Activated CD4-positive, alpha-beta memory T cell treated with anti-CD3 and anti-CD28 coated beads for 36 hours (primary cell): ENCODE measurements at places on chromosomes 3 and 15. TPM values are rescaled to one million over a fixed set of nuclear protein-coding genes. Genes with fewer than 3 reads are reported as not detected.

SEMA7A gene
- total RNA-seq, result 68.4 TPM

PCLAF gene
- total RNA-seq, result 85.8 TPM

GPR156 gene
- not detected for total RNA-seq

SLC22A14 gene
- not detected for total RNA-seq

FBXW12 gene
- not detected for total RNA-seq

ESYT3 gene
- total RNA-seq, result 0.17 TPM

IL20RB gene
- total RNA-seq, result 0.97 TPM

LARP6 gene
- 0.17 TPM for total RNA-seq

GRCh38 chr15:100703671-100704070 lies 101.3 kb downstream of the ASB7 start:
- peaks cover 19% of the 10 kb centered on the region for H3K27me3 ChIP-seq
- no peak overlapping the region for H3K4me3 ChIP-seq
- no peaks in the 10 kb centered on the region for H3K36me3 ChIP-seq

- H3K36me3 ChIP-seq, result peaks cover 21% of the 10 kb centered on the region
- no peaks in the 10 kb centered on the region for H3K27me3 ChIP-seq
- H3K27ac ChIP-seq, result peak overlapping the region; percentile 70
Observed at GRCh38 chr3:50637945-50638344, 21.0 kb downstream of the MAPKAPK3 start.

GRCh38 chr3:30675006-30675405 lies 68.6 kb downstream of the TGFBR2 start:
- H3K4me3 ChIP-seq, result no peak overlapping the region
- DNase-seq, result no peak
- H3K27ac ChIP-seq, result peak overlapping the region; percentile 39
- peaks cover 81% of the 10 kb centered on the region for H3K36me3 ChIP-seq
- H3K4me1 ChIP-seq, result peaks cover 84% of the 10 kb centered on the region

- no peaks in the 10 kb centered on the region for H3K36me3 ChIP-seq
- H3K4me3 ChIP-seq, result no peak overlapping the region
- DNase-seq, result no peak
- no peaks in the 10 kb centered on the region for H3K4me1 ChIP-seq
- H3K27ac ChIP-seq, result no peak overlapping the region
- H3K27me3 ChIP-seq, result no peaks in the 10 kb centered on the region
Observed at GRCh38 chr15:37524601-37525000, 409.8 kb upstream of the TMCO5A start.

DNA sequence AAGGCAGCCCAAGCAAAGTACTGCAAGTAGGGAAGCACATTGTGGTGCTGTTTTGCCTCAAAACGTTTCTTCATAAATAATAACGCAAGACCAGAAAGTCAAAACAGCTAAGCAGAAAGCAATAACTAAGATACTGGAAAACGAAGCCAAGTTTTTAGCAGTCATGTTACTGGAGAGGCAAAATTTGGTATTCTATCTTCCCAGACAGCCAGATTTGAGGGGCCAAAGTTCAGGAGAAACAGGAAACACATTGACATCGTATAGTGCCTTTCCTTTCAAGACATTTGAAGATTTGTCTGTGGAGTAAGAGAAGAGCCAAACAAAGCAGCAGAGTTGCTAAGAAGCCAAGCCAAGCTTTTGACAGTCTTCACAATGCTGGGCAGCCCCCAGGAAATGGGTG lies 843.6 kb upstream of the NECTIN3 start:
- H3K27ac ChIP-seq, result no peak overlapping the region
- no peak overlapping the region for H3K4me3 ChIP-seq
- H3K27me3 ChIP-seq, result no peaks in the 10 kb centered on the region
- no peaks in the 10 kb centered on the region for H3K36me3 ChIP-seq
- no peak for DNase-seq

GRCh38 chr3:14203521-14204079 lies 25.0 kb downstream of the LSM3 start:
- H3K27ac ChIP-seq, result no peak overlapping the region
- H3K36me3 ChIP-seq, result peaks cover 8% of the 10 kb centered on the region
- H3K27me3 ChIP-seq, result no peaks in the 10 kb centered on the region
- H3K4me1 ChIP-seq, result peaks cover 2% of the 10 kb centered on the region
- no peak overlapping the region for H3K4me3 ChIP-seq

GRCh38 chr15:41967506-41968206 lies 4.7 kb downstream of the EHD4 start:
- H3K27ac ChIP-seq, result peak overlapping the region; percentile 66
- H3K4me3 ChIP-seq, result peak overlapping the region; percentile 20
- DNase-seq, result no peak
- no peaks in the 10 kb centered on the region for H3K27me3 ChIP-seq
- H3K36me3 ChIP-seq, result peaks cover 31% of the 10 kb centered on the region
- H3K4me1 ChIP-seq, result peaks cover 58% of the 10 kb centered on the region

DNA sequence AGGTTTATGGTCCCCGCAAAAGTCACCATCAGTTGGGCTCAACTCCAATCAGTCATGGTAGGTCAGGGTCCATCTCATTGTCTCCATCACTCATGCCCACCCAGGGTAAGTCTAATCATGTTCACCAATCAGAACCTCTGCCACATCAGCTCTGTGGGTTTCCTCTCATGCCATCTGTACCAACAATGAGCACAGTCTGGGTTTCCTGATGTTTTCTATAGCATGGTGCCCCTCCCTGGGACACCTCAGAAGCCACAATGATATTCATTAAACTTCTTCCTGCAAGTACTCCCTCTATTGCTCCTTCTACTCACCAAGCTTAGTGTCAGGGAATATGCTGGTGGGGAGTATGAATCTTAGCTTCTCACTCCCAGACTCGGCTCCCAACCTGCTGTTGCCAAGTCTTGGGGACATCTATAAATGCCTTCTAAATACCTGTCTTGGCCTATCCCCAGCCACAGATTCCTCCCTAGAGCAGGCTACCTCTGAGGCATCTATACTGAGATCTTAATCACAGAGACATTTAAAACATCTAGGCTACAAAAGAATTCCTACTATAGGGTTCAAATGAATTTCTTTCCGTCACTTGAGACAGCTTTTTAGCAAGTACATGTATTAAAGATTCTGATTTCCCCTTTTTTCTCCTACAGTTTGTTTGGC lies 5.0 kb upstream of the CCR2 start:
- peaks cover 10% of the 10 kb centered on the region for H3K36me3 ChIP-seq
- H3K4me1 ChIP-seq, result peaks cover 51% of the 10 kb centered on the region
- DNase-seq, result no peak

GRCh38 chr15:26525096-26525495 lies 247.8 kb downstream of the GABRB3 start:
- H3K36me3 ChIP-seq, result no peaks in the 10 kb centered on the region
- no peak for DNase-seq
- H3K4me1 ChIP-seq, result no peaks in the 10 kb centered on the region
- H3K4me3 ChIP-seq, result no peak overlapping the region

GRCh38 chr3:15728766-15729165 lies 69.0 kb downstream of the ANKRD28 start:
- H3K4me1 ChIP-seq, result peaks cover 15% of the 10 kb centered on the region
- H3K27ac ChIP-seq, result no peak overlapping the region
- H3K36me3 ChIP-seq, result peaks cover 31% of the 10 kb centered on the region
- no peak for DNase-seq

DNA sequence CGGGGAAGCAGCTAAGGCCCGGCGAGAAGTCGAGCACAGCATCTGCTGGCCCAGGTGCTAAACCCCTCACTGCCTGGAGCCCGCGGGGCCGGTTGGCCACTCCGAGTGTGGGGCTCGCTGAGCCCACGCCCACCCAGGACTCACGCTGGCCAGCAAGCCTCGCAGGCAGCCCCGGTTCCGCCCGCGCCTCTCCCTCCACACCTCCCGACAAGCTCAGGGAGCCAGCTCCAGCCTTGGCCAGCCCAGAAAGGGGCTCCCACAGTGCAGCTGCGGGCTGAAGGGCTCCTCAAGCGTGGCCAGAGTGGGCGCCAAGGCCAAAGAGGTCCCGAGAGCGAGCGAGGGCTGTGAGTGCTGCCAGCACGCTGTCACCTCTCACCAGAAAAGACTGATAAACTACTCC lies 8.9 kb upstream of the GABRB3 start:
- H3K36me3 ChIP-seq, result no peaks in the 10 kb centered on the region
- no peaks in the 10 kb centered on the region for H3K4me1 ChIP-seq
- H3K27me3 ChIP-seq, result no peaks in the 10 kb centered on the region
- no peak overlapping the region for H3K27ac ChIP-seq
- H3K4me3 ChIP-seq, result no peak overlapping the region

DNA sequence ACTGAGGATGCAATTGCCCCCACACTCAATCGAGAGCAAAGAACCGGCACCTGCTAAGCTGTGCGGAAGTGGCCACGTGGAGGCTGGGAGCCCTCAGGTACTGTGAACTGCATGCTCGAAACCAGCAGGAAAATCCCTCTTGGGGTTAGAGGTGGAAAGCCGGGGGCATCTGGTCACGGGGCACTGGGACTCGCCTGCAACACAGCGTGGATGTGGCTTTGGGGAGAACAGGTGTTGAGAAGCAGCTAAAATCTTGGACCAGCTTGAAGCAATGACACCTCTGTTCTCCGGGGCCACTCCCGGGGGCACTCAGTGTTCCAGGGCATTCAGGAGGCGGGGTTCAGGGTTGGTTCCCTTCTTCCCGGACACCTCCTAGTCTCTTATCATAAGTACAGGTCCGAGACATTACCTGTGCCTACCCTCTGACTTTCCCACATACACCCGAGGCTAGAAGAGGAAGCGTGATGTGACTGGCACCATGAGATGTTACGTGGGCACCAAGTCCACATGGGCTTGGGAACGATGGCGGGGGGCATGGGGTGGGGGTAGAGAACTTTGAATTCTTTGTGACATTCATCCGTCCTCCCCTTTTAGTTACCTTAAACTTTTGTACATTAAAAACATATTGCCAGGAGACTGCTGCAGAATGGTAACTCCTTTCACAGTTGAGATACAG lies 172.0 kb downstream of the ADAMTS17 start:
- peaks cover 2% of the 10 kb centered on the region for H3K27me3 ChIP-seq
- DNase-seq, result no peak
- H3K4me3 ChIP-seq, result no peak overlapping the region
- peak overlapping the region; percentile 83 for H3K27ac ChIP-seq
- peaks cover 12% of the 10 kb centered on the region for H3K4me1 ChIP-seq
- H3K36me3 ChIP-seq, result peaks cover 3% of the 10 kb centered on the region

DNA sequence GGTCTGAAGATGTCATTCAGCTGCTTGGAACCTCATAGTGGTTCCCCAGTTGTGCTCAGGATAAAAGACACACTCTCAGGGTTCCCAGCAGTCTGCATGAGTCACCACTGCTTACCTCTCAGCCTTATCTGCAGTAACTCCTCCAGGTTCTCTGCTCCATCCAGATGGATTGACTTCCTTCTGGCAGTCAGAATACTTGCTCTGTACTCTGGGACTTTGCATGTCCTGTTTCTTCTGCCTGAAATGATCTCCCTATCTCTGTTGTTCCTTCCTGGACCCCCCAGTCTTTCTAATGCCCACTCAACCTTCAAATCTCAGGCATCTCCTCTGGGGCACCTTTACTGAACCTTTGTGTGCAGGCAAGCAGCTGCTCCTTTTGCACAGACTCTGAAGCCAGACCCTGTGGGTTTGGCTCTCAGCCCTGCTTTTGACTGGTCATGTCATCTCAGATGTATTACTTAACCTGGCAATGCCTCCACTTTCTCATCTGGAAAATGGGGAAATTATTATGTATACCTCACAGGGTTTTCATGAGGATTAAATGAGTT lies 38.4 kb downstream of the ITPR1 start:
- no peak for DNase-seq
- H3K4me1 ChIP-seq, result peaks cover 10% of the 10 kb centered on the region
- H3K36me3 ChIP-seq, result peaks cover 4% of the 10 kb centered on the region

DNA sequence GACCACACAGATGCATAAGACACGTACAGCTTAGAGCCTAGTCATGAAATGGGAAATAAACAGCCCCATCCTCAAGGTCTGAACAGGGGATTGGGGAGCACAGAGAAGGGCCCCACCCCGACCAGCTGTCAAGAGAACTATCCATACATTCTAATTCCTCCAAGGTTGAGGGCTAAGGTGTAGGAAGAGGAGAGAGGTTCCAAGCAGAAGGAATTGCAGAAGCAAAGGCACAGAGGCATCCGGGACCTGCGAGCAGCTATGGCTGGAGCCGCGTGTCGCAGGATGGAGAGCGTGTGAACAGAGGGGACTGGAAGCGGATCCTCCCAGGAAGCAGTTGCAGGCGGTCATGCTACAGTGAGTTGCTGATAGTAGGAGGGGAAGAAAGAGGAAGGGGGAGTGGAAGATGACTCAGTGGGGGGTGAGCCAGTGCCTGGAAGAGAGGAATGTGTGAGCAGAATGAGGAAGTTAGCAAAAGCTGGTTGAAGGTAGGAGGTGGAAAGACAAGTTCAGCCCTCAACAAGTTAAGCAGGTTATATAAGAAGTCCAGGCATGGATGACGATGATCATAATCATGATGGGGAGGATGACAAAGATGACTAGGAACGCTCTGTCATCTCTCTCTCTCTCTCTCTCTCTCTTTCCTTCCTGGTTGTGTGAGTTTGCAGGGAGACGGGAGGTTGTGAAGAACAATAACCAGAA lies 89.7 kb downstream of the LIPC start:
- DNase-seq, result no peak
- H3K27ac ChIP-seq, result no peak overlapping the region
- no peak overlapping the region for H3K4me3 ChIP-seq
- H3K27me3 ChIP-seq, result no peaks in the 10 kb centered on the region
- H3K36me3 ChIP-seq, result no peaks in the 10 kb centered on the region

DNA sequence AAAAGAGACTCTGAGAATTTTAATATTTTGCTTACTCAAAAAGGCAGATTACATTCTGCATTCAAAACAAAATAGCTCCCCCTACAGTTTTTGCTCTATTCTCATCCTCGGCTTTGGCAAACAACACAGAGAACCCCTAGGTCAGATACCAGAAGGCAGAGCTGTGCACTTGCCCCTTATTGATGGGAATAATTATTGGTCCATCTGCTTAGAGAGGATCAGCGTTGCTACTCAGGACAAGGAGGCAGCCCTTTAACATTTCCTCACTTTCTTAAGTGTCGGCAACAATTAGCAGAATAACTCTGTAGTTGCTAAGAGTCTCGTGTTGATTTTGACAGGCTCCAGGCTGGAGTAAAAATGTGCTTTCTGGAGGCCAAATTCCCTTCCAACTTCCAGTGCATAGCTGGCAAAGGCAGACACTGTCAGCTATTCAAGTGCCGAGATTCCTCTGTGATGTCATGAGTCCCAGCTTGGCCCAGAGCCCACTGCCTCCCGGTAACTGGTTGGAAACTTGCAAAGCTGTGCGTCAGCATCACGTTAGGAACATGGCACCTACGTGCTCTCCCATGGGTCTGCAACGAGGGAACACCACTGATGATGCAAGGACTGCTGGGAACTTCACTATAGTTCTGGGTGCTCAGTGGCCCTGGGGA lies 482.7 kb upstream of the ADAMTS9 start:
- H3K27me3 ChIP-seq, result no peaks in the 10 kb centered on the region
- H3K4me1 ChIP-seq, result no peaks in the 10 kb centered on the region
- H3K36me3 ChIP-seq, result no peaks in the 10 kb centered on the region
- no peak overlapping the region for H3K4me3 ChIP-seq
- DNase-seq, result no peak

GRCh38 chr3:168973206-168973605 lies 690.3 kb downstream of the MECOM start:
- no peak overlapping the region for H3K4me3 ChIP-seq
- DNase-seq, result no peak
- H3K27ac ChIP-seq, result no peak overlapping the region
- H3K36me3 ChIP-seq, result no peaks in the 10 kb centered on the region
